GM12892 (cell line): ENCODE measurements at places on chromosomes 4 and X.

DNA sequence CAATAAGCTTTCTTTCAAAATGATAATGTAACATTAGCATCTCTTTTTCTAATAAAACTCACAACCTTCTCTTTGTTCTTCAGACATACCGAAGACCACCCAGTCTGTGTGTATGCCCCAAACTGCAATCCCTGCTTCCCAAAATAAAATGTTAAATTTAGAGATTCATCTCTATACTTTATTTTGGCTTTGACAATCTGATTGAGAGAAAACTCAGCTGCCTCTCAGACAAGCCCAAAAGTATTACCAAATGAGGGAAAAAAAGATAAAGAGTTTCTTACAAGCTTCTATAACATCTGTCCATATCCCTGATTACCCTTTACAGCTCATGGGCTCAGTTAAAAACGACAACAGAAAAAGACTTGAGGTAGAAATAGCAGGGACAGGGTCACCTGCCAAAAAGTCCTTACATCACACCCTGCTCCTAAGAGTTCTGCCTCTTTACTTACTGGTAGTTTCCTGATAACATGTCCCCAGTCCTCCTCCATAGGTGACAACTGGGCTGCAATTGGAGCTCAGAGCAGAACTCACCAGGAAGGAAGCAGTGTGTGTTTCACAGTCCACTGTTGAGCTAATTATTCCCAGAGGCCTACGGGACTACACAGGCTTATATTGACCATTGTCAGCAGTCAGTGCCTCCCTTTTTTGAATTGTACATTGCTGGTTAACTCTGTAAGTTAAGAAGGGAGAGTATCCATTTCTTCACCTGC lies 70.9 kb upstream of the FAM9C start:
- DNase-seq = no peak

DNA sequence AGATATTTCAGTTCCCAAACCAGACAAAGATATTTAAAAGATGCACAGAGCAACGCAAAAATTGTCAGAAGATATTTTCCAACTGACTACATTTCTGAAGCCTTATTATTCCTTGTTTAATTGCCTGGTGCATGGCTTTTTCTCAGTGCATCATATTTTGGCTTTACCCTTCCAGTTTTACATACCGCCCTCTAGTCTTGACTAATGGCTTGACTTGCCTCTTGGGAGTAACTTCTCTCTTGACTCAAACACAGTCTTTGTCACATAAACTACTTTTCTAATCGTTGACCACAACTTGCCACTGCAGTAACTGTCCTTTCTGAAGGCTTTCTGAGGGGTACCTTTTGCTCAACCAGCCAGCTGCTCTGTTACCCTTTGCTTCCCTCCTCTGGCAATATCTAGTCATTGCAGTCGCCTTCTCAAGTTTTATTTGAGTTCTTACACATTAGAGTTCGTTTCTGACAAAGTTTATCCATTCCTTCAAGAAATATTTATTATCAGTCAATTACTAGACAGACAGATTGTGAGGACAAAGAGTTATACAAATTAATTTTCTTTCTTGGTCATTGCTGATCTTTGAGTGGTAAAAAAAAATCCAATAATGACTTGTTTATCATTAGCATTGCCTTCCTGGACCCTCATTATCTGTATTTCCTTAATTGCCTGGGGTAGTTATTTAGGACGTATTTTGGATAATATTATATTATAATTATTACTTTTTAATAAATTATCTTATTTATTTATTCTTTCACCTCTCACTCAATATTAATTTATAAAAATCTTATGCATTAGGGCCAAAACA lies 506.9 kb upstream of the PCDH10 start:
- no peak for DNase-seq

GRCh38 chrX:103187953-103188475 lies 26.9 kb upstream of the BEX4 start:
- DNase-seq = no peak

DNA sequence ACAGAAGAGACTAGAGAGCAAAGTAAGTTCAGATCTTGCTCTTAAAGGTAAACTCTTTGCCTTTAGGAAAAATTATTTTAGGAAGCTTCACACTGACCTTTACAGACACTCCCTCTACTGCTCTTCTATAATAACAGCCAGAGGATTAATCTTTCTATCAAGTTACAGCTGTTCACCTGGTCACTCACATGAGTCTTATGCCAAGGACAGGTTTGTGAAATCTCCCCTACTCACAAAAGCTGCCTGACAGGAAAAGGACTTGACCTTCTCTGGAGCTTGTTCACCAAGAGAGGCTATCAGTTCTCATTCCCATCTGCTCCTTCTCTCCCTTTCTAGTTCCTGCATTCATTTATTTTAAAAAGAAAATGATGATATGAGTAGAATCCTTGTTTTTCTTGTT lies 117.3 kb downstream of the C4orf51 start:
- no peak for DNase-seq

GRCh38 chrX:107601326-107601725 lies 27.0 kb upstream of the PRPS1 start:
- DNase-seq = no peak

DNA sequence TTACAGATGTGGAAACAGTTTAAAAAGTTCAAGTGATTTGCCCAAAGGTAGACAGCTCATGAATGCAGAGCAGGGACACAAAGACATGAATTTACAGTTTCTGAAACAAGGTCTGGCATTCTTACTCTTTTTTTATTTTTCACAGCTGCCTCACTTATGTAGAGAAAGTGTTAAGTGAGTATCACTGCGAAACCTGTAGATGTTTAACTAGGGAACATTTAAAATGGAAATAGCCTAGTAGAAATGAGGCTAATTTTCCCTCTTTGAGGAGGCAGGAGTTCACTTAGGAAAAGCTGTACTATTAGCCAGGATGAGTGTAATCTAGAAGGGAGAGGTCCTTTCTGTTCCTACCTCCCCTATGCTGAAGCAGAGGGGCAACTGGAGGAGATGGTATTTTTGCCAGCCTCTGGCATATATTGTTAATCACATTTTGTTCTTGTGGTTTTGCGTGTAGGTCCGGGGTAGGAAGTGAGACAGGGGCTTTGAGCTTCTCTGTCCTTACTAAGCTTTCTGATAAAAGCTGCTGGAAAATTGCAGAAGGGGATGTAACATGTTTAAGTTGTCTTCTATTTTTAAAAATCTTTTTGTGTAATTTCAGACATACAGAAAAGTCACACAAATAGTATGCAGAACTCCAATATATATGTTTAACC lies 492.8 kb upstream of the NR3C2 start:
- DNase-seq = no peak

- DNase-seq = no peak
Observed at GRCh38 chrX:20906571-20906970, 467.6 kb upstream of the CNKSR2 start.

- no peak for DNase-seq
Observed at GRCh38 chr4:108060164-108060563, 70.5 kb downstream of the HADH start.

DNA sequence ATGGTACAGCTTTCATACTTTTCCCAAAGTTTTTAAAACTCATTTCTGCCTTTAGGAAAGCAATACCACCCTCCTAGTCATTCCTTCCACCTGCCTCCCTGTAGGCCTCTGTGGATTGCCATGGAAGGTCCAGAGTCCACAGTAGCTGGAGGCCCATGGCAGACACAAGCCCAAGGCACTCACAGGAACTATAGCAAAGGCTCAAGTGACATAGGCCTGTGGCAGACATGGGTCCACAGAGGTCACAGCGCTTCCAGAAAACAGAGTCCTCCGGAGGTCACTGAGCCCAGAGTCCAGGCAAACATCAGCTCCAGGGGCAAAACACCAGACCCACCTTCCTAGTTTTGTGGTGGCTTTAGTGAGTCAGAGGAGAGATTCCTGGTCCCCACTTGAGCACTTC lies 147.6 kb upstream of the ATP6AP2 start:
- no peak for DNase-seq

DNA sequence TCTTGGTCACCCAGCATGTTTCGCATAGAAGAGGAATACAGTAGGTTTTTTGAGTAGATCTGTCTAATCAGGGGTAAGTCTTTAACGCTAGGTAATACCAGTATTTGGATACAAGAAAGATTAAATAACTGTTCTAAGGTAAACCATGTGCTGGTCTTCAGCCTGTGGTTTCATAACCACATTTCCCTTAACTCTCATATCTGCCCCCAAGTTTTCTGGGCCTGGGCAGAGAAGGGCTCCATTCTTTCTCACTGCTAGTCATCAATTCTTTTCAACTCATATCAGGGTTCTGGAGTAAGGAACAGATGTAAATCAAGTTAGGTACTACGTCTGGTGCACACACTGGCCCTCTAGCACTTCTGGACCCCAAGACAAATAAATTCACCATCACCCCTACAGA lies 49.0 kb downstream of the DHX15 start:
- no peak for DNase-seq

GRCh38 chr4:147363514-147363913 lies 117.4 kb upstream of the EDNRA start:
- DNase-seq = no peak

DNA sequence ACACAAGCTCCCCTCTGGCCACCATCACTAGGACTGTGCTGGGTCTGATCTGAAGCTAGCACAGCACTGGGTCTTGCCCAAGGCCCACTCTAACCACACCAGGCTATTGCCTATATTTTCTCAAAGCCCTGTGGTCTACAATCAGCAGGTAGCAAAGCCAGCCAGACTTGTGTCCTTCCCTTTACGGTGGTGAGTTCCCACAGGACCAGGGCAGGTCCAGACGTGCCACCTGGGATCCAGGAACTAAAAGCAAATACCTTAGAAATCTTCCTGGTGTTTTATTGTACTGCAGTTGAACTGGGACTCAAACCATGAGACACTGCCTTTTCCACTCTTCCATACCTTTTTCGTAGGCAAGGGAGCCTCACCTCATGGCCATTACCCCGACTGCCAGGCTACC lies 9.0 kb upstream of the MAGEC2 start:
- no peak for DNase-seq

DNA sequence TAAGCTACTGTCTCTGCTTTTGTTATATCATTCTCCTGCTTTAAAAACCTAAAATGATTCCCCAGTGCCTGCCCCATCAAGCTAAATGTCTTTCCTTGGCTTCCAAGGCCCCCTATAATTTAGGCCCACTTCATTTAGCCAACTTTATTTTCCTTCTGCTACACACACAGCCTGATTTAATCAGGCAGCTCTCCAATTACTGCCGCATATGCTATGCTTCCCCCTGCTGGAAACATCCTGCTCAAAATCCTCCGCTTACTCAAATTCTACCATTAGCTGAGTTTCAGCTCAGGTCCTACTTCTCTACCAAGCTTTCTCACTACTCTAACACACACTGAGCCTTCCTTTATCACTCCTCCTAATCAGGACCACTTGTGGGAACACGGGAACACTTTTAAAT lies 17.0 kb downstream of the LAMP2 start:
- DNase-seq = no peak
